Stimulated activated CD8-positive, alpha-beta memory T cell treated with anti-CD3 and anti-CD28 coated beads, Interleukin-15, amount 100 ng/mL, for 1 hour (primary cell): ENCODE measurements at places on chromosomes 2 and 18.

DNA sequence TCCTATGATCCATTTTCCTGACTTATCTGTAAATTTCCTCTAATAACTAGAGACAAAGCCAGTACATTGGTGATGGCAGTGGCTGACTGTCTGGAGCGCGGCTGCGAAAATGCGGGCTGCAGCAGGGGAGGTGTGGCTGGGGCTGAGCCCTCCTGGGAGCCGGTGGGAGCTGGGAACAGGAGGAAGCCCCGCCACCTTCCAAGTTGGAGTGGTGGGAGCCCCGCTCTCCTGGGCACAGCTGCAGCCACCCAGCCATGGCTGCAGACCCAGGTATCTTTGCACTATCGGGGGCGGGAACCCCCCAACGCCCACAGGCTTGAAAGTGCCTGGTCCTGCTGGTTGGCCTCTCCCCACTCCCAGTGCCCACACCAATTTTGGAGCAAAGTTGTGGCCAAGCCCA lies 633.0 kb upstream of the TMEFF2 start:
- no peak for DNase-seq

DNA sequence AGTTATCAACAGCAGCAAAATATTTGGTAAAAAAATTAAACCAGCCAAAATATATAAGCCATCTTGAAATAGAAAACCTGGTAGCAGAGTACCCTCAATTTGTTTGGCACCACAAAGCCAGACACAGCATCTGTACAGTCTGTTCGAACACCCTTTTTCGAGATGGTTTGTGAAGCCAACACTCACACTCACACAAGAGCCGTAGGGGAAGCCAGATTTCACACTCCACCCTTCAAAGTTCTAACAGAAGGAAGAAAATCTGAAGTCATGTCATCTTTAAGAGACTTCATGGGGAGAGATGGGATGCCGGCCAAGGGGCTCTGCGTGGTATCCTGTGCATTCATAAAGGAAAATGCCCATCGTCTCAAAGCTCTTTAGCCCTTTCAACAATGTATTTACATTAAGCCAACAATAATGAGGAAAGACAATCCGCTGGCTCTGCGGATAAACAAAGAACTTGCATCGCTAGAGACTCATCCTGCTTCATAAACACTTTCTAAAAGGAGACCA lies 451.5 kb upstream of the CHST9 start:
- no peak for DNase-seq

DNA sequence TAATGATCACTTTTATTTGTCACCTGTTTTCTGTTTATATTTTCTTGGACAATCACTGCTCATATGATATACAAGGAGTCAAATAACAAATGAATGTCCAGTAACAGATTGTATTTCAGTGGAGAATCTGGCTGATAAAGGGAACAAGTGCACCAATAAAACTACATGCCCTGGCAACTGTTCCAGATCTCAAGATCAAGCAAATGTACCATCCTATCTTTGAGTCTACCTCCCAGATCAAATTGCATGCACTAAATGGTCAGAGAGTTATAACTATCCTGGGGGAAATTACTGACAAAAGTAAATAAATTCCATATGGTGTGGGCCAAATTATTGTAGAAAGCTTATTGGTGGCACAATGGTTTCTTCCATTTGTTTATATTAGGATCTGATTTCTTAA lies 452.8 kb downstream of the MBD2 start:
- DNase-seq, result no peak

- DNase-seq, result no peak
Measured at GRCh38 chr2:36824273-36824672, 127.8 kb downstream of the VIT start.

- DNase-seq, result no peak
Measured at GRCh38 chr2:61658841-61659780, 121.0 kb upstream of the XPO1 start.

DNA sequence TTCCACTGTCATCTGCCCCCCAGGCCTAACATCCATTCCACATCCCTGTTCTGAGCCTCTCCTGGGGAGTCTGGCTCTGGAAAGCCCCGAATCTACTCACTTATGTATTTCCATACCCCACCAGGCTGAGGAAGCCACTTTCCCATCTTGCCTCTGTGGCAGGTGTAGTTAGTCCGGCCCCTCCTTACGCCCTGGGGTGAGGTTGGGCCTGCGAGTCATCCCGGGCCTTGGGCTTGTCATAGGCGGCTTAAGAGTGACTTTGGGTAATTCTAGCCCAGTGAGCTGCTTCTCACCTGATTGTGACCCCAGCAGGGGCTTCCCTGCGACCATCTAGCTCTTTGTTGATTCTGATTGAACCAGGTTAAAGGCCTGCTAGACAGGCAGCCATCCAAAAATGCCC lies 21.1 kb downstream of the PCARE start:
- DNase-seq, result no peak

GRCh38 chr2:105432749-105433148 lies 33.9 kb upstream of the FHL2 start:
- no peak for DNase-seq

GRCh38 chr2:190869721-190870120 lies 10.9 kb upstream of the GLS start:
- DNase-seq, result no peak

DNA sequence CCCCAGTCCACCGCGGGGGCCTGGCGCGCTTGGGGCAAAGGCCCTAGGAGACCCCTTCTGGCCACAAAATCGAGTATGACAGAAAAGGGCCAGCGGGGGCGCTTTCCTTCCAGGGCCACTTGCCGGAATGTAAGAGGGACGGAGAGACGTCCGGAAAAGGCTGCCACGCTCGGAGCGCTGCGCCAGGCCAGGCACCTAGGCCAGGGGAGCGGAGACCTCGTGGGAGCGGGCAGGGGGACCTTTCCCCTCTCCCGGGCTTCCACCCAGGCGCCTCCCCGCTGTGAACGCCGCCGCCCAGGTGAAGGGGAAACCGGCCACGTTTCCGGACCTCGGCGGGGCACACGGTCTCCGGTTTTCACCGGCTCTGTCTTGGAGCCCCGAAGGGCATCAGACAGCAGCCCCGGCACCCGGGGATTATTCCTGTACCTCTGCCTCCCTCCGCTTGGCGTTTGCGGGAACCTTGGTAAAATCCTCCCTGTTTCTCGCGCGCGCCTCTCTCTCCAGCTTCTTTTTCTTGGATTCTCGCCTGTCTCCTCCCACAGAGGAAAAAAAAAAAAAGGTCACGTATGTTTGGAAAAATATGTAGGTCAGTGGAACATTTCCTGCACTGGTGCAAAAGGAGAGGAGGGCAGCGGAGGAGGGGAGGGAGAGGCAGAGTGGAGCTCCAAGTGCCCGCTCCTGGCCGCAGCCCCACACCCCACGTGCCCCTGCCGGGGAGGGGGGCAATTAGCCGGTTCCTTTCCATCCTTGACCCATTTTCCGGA lies 1.2 kb upstream of the NPAS2 start:
- DNase-seq, result no peak

DNA sequence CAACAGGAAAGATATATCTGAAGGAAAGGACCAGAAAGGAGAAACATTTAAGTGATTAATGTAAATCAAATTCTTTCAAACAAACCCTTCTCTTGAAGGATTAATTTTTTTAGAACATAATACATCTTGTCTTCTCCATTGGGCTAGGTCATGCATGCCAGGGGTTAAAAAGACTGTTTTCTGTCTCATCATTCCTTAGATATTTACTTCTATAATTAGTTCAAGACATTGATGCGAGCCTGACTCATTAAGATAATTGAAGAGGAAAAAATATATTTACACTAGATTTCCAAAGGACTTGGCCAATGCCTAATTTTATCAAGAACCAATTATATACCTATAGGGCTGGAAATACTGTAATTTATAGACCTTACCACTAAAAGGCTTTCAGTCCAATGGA lies 166.6 kb upstream of the SETBP1 start:
- no peak for DNase-seq

GRCh38 chr2:127508631-127509034 lies 17.7 kb downstream of the IWS1 start:
- no peak for DNase-seq

GRCh38 chr18:7146067-7146466 lies 28.5 kb upstream of the LAMA1 start:
- no peak for DNase-seq

- DNase-seq, result no peak
Measured at GRCh38 chr2:23500836-23501235, 115.9 kb downstream of the KLHL29 start.

DNA sequence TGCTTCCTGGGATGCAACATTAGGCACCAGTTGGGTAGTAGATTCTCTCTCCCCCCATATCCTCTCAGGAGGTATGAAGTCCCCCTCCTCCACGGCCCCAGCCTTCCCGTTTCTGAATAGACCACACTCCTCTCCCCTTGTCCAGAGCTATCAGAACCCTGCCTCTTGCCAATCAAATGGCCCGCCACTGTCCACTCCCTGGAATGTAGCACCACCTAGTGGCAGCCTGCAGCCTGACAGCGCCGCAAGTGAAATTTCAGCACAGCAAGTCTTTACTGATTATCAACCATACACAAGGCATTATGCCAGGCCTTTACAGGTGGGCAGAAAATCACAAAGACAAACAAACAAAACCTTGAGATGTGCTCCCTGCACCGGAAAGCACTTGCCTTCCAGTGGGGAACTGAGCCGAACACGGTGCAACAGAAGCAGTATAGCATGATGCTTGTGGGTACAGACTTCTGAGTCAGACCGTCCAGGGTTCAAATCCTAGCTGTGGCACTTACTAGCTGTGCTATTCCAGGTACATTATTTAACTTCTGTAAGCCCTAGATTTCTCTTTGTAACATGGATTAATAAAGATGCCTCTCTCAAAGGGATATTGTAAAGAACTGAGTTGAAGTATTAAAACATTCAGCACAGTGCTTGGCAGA lies 174.0 kb downstream of the SMAD2 start:
- peak; percentile 20 for DNase-seq

GRCh38 chr2:105893011-105893995 lies 148.6 kb downstream of the NCK2 start:
- DNase-seq, result no peak

- DNase-seq, result no peak
Measured at GRCh38 chr2:30737326-30737610, 70.0 kb downstream of the CAPN13 start.

DNA sequence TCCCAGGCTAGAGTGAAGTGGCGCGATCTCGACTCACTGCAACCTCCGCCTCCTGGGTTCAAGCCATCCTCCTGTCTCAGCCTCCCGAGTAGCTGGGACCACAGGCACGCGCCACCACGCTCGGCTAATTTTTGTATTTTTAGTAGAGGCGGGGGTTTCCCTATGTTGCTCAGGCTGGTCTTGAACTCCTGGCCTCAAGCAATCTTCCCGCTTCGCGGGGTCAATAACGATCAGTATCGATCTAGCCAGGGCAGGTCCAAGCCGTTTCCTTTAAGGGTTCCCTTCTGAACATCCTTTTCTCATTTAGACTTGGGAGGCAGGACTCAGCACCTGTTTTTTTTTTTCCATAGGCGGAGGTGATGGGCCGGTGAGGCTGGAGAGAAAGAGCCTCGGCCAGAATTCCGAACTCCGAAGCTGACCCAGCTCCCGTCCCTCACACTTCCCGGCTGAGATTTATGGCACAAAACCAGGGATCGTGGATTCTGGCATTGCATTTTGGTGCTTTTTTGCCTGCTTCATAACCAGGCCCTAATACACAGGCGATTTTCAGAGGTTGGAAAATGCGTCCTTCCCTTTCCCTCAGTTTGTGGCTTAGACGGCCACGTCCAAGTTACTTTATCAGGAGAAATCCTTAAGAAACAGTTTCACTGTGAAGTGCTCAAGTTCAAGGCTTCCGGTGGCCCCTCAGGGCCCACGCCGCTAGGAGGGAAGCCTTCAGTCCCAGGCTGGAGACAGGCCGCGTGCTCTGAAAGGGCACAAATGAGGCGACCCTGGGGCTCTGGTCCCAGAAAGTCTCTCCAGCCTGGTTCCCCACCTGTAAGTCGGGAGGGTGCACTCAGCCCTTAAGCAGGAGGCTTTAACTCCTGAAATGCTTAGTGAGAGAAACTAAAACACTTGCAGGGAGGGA lies 998 bp upstream of the SLC66A3 start:
- DNase-seq, result no peak

- no peak for DNase-seq
Measured at GRCh38 chr2:85185431-85185940, 52.3 kb downstream of the TCF7L1 start.

GRCh38 chr2:67840460-67841068 lies 222.2 kb downstream of the C1D start:
- no peak for DNase-seq

GRCh38 chr18:59549503-59550173 lies 147.6 kb downstream of the CCBE1 start:
- DNase-seq, result no peak

DNA sequence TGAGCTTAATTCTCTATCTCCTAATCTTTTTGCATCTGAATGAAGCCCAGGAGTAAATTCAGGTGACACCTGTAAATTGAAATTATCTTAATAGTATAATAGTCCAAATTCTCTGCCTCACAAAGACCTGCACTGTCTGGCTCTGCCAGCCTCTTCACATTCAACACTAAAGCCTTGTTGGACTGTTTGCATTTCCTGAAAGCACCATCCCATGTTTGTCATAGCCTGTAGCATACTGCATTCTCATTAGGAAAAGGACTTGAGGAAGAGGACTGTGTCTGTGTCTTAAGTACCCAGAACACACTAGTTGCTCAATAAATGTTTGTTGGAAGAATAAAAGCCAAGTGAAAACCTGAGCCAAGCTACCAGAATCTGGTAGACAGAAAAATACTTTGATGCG lies 42.9 kb upstream of the GRHL1 start:
- DNase-seq, result no peak

- DNase-seq, result no peak
Measured at GRCh38 chr2:23692263-23692662, 234.7 kb downstream of the ATAD2B start.

GRCh38 chr2:127107622-127107999 lies 657 bp upstream of the BIN1 start:
- DNase-seq, result no peak

GRCh38 chr2:10141736-10142639 lies 19.4 kb downstream of the RRM2 start:
- no peak for DNase-seq

DNA sequence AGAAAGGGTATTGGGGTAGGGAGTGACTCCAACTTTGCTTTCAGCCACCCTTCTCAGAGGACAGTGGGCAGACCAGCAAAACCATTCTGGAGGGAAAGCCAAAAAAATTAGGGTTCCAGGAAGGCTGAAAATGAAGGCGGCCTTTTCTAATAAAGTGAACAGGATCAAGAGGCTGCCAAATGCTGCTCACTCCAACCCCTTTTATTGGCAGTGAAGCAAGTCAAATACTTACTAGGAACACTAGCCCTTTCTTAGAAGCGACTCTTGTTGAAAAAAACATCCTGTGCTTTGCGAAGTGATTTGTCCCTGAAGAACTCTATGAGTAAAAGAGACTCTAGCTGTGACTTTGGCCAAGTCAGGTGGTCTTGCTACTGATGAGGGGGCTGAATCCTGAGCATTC lies 83.6 kb upstream of the CYP1B1 start:
- no peak for DNase-seq
